Activated gamma-delta T cell treated with Interleukin-2 at 50 U/mL for 16 hours (primary cell): ENCODE measurements at places on chromosomes 5 and 9.

- no peak for DNase-seq
Measured at GRCh38 chr9:122656378-122656777, 1.0 kb downstream of the OR1B1 start.

GRCh38 chr5:148482697-148483462 lies 99.1 kb downstream of the FBXO38 start:
- DNase-seq, result peak; percentile 47

- no peak for DNase-seq
Measured at GRCh38 chr5:150513375-150514309, 5.7 kb downstream of the NDST1 start.

DNA sequence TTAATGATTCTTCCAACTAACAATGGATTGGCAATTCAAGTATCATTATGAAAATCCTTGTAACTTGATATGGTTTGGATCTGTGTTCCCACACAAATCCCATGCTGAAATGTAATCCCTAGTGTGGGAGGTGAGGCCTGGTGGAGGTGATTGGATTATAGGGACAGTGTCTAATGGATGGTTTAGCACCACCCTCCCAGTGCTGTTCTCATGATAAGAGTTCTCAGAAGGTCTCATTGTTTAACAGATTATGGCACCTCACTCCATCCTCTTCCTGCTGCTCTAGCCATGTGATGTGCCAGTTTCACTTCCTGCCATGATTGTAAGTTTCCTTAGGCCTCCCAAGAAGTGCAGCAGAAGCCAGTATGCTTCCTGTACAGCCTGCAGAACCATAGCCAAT lies 1116.2 kb upstream of the EDIL3 start:
- no peak for DNase-seq

DNA sequence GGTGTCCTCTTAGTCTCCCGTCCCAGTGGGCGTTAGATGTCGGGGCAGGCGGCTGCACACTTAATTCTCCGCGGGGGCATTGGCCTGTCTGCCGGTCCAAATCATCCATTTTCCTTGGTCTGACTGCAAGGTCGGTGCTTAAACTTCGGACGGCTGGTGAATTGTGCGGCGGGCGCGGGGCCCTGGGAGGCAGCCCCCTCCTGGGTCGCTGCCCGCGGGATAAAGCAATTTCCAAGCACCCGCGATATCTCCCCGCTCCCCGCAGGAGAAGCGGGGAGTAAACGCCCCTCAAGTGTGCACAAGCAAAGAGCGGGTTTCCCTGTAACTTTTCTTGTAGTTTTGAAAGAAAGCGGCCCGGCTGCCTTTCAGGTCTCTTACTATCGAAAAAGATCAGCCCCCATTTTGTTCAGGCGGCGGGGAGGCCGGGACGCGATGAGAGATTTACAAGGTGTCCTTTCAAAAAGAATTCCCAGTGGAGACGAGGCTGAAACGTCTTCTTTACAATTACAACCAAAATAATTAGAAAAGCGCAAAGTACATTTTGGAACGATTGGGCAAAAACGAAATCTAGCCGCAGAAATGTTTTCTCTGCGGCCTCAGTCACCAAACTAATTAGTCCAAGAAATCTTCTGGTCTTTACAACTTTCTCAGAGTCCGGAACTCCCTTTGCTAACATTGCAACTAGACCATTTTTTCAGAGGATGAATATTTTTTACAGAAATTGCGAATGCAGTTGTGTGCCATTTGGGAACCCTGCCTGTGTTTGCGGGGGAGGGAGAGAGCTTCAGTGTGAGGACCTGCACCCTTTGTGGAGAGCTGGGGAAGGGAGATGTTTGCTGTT lies 1.8 kb downstream of the IRX1 start:
- no peak for DNase-seq

- no peak for DNase-seq
Measured at GRCh38 chr5:100584889-100585288, 49.7 kb downstream of the FAM174A start.

DNA sequence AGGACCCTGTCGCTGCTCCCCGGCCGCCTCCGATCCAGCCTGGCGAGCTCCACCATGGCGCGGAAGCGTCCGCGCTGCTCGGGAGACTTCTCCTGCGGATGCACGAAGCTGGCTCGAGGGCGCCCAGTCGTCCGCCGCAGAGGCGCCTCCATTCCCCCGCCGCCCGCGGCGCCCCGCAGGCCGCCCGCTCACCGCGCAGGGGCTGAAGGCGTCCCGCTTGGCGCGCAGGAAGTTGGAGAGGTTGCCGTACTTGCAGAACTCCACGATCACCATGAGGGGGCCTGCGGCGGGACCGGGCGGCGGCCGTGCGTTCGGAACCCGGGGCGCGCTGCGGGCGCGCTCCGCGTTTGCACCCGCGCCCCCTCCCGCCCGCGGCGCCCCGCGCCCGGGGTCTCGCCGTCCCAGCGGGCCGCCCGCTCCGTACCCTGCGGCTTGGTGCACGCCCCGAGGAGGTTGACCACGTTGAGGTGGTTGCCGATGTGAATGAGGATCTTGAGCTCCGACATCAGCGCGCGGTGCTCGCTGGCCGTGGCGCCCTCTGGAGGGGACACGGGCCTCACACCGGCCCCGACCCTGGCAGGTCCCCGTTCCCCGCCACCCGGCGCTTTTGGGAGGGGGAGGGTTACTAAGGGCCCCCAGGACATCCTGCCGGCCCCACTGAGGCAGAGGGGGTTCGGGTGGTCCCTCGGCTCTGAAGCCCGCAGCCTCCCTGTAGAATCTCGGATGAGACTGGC lies 27.7 kb upstream of the SCGB3A1 start:
- DNase-seq, result no peak

DNA sequence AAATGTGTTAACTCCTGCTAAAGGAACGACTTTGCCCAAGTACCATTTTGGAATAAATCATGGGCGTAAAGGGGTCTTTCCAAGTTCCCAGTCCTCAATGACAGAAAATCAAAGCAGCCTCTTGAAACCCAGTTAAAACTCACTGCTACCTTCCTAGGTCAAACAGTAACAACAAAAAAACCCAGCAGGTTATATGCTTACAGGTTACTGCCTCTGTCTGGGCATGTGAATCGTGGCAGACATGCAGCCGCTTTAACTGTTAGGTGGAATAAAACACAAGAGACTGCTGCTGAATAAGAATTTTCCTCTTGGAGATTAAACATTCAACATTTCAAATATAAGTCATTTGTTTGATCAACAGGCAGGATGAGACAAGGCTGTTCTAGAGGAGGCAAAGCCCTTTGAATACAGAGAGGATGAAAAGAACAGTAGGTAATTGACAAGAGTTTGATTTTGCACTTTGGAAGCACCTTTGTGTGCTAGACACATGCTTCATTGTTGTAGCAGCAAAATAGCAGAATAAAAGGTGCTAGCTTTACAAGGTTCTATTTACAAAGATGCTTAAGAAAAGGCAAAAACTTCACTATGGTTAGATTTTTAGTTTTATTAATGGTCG lies 319.4 kb downstream of the NDUFS4 start:
- DNase-seq, result no peak

GRCh38 chr5:126488443-126489065 lies 65.3 kb downstream of the GRAMD2B start:
- DNase-seq, result no peak

GRCh38 chr9:121735065-121735792 lies 83.8 kb downstream of the DAB2IP start:
- DNase-seq, result no peak

GRCh38 chr5:115584501-115584900 lies 17.8 kb downstream of the TICAM2 start:
- DNase-seq, result no peak

DNA sequence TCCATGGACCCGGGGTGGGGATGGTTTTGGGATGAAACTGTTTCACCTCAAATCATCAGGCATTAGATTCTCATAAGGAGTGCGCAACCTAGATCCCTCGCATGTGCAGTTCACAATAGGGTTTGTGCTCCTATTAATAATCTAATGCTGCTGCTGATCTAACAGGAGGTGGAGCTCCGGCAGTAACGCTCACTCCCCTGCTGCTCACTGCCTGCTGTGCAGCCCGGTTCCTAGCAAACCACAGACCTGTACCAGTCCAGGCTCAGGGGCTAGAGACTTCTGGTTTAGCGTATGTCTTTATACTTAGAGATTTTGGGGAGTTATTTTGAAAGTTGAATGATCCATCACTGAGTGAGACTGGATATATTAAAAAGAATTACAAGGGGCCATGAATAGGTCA lies 50.2 kb downstream of the RICTOR start:
- no peak for DNase-seq

- DNase-seq, result no peak
Measured at GRCh38 chr5:71743155-71743554, 24.1 kb downstream of the CARTPT start.

- DNase-seq, result no peak
Measured at GRCh38 chr5:67581203-67581602, 384.6 kb upstream of the CD180 start.

- DNase-seq, result no peak
Measured at GRCh38 chr5:78837836-78838235, 147.3 kb downstream of the ARSB start.
